ENCODE measurements at places on chromosomes 5 and 9. TPM values are rescaled to one million over a fixed set of nuclear protein-coding genes. Genes with fewer than 3 reads are reported as not detected.

- DNase-seq = no peak
Measured at GRCh38 chr9:128222026-128222425, 18.8 kb downstream of the DNM1 start.

Gene SLC6A3
- total RNA-seq = not detected

DNA sequence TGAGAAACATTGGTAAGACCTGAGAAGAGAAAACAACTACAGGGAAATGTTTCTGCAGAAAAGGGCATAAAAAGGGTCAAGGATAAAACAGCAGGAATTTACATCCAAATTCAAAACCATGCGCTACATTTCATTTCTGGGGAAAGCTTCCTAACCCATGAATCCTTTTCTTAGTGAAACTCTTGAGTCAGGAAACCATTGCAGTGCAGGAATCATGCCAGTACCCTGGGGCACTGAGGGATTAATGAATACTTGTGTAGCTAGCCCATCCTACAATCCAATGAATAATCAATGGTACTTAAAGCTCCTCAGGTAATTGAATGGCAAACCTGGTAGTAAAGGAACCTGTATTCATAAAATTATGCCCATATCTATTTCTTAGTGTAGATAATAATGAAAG lies 580.5 kb downstream of the TLE1 start:
- no peak for DNase-seq

DNA sequence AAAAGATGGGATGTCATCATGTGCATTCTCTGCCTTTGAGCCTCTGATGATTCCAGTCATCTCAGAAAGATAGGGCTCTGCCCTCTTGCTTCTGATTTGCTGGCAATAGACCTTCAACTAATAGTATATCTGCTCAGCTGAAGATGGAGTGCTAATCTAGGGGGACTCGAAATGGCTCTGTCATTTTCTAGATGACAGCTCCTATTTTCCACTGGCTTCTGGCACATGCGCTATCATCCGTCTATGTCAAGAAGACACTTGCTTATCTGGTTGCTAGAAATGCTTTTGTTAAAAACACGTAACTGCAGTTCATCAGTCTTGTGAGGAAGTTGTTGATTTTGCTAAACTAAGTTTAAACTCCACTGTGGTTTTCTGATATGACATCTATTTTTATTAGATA lies 265.5 kb upstream of the ZNF608 start:
- DNase-seq = no peak

DNA sequence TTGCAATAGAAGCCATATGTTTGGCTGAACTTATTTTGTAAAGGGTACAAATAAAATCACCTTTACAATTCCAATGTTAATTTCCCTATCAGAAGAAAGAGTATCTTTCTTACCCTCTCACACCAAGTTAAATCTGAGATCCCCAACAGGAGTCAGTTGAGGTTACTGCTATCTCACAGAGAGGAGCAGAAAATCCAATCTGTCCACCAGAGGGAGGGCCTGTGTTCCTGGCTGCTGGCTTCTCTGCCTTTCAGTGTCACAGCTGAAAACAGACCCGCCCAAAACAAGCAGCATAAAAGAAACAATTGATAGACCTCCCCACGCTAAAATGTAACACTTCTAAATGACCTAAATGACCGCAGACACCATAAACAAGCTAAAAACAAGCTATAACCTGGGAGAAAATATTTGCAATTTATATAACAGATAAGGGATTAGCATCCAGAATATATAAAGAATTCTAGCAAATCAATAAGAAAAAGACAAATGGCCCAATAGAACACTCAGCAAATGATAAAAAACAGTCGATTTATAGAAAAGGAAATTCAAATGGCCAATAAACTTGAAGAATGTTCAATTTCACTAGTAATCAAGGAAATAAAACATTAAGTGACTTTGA lies 24.5 kb upstream of the MVB12B start:
- no peak for DNase-seq

- no peak for DNase-seq
Measured at GRCh38 chr9:93467462-93467861, 14.1 kb upstream of the FAM120AOS start.

GRCh38 chr9:69582544-69583297 lies 89.5 kb downstream of the APBA1 start:
- DNase-seq = peak; percentile 47

DNA sequence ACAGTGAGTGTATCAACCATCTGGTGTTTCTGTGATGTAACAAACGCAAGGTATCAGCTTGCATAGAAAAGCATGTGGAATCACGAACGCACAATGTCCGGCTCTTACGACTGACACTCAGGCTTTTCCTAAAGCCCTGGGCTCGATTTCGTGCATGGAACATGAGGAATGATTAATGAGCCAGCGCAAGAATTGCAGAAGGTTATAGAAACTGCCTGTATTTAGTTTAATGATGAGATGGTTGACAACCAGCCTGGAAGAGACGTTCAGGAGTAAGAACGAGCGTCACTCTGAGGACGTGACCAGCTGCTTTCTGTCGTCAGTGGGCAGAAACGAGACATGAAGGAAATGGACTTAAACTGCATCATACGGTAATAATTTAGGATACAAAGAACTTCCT lies 497.6 kb downstream of the IRX1 start:
- DNase-seq = no peak

Gene FAM81B
- 18.8 TPM for total RNA-seq

Gene MEIKIN
- total RNA-seq = not detected

Gene ENTREP1
- total RNA-seq = 18.7 TPM

Gene PCDHA9
- not detected for total RNA-seq

DNA sequence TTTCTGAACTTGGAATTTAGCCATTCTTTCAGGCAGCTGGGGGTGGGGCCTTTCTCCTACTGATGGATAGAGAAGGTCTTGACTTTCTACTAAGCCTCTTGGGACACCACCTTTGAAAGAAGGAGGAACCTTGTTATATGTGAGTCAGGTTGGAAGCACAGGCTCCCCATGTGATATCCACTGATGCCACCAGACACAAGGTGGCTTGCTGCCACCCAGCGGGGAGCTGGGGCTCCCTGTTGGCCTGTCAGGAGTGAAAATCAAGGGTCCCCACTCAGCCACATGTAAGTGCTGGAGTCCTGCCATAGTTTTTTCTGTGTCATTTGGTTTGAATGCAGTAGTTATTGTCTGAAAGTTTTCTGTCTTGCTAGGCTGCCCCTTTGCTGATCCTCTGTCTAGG lies 252.4 kb upstream of the NFIL3 start:
- DNase-seq = no peak

Gene DMRTA1
- total RNA-seq = 0.97 TPM

GRCh38 chr9:127500862-127501261 lies 49.6 kb downstream of the LRSAM1 start:
- no peak for DNase-seq

DNA sequence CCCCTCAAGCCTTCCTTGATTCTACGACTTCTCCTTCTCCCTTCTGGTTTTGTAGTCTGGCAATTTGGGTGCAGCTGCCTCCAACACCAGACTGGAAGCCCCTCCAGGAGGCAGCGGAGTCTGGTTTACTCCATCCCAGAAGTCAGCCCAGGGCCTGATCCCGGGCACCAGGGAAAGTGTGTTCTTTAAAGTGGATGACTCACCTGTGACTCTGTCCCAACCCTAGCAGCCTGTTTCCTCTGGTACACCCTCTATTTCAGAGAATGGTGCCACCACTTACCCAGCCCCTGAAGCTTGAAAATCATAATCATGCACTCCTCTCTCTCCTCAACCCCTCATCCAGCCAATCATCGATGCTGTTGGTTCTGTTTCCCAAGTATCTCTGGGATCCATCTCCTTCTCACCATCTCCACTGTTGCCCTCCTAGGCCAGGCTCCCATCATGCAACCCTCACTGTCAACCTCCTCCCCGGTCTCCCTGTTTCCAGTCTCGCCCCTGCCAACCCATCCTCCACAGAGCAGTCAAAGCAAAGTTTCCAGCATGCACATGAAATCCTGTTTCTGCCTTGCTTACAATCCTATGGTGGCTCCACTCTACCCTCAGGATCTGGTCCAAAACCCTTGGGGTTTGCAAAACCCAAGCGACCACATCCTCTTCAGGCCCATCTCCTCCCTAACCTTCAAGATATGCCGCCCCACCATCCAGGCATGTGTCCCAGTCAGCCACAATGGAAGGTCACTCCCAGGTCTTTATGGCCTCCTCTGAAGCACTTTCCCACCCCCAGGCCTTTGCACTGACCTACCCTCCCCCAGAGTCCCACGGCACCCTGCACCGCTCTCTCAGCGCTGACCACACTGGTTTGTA lies 10.5 kb downstream of the LHX6 start:
- no peak for DNase-seq

DNA sequence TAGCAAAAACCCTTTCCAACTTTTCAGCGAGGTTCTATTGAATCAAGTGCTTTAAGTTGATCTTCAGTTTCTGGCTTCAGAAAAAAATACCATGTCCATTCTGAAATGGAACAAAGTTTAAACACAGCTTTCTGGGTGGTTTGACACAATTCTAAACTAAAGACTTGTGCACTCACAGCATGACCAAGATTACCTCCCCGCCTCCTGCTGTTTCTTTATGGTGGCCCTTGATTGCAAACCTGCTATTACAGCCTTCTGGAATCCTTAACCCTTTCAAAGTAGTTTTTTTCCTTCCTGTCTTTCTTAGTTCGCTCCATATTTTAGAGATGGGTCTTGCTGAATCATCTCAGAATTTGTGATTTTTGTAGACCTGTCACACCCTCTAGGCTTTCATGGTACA lies 135.9 kb upstream of the FBN2 start:
- DNase-seq = no peak

Gene SRP19
- total RNA-seq = 24.8 TPM

- DNase-seq = peak; percentile 56
Measured at GRCh38 chr9:99385814-99386279, 163.8 kb downstream of the SEC61B start.

GRCh38 chr9:109317311-109317978 lies 3.4 kb downstream of the EPB41L4B start:
- no peak for DNase-seq

GRCh38 chr5:123125962-123126732 lies 37.1 kb downstream of the PRDM6 start:
- DNase-seq = no peak

- DNase-seq = no peak
Measured at GRCh38 chr5:6590581-6590980, 42.3 kb downstream of the NSUN2 start.

DNA sequence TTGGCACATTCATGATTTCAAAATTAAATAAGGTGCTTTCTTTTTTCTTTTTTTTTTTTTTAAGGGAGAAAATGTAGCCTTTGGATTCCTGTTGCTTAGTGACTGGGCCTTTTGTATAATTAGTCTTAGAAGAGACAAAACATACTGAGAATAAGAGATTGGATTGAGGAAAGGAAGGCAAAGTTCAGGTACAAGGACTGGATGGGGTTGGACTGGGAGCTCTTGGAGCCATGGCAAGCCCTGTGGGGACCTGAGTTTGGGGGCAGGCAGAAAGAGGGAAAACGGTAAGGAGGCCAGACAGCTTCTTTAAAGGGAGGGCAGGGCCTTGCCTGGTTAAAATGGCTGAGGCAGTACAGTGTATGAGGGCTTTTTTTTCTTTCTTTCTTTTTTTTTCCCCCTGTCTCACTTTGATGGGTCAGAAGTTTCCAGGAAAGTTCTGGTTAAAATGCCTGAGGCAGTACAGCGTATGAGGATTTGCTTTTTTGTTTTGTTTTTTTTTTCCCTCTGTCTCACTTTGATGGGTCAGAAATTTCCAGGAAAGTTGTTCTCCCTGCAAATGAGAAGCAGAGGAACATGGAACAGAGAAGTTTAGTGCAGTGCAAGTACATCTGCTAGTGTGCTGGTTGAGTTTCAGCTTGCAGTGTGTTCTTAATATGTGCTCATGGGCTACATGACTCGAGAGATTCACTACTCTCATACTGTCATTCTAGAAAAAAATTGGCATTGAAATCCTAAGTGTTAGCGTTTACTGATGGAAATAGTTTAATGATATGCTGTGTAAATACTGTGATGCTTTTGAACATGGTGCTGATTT lies 16.8 kb downstream of the SNX18 start:
- DNase-seq = no peak
